T47D (cell line): ENCODE measurements at places on chromosomes 12 and 14.

DNA sequence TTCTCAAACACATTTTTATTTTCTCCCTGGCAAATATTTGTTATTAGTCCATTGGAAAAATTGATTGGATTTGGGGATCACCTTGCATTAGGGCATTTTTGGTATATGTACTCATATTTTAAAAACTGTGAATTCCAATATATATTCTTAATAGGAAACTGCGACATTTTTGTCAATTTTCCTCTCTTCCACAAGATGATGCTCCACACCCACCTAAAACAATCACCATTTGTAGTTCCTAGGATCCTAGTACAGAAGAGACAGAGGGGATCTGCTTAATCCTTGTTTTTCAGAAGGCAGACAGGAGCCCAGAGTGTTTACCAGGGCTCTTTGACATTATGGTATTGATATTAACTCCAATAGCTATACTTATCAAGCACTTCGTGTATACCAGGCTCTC lies 22.8 kb upstream of the OASL start:
- DNase-seq: peak; percentile 43

DNA sequence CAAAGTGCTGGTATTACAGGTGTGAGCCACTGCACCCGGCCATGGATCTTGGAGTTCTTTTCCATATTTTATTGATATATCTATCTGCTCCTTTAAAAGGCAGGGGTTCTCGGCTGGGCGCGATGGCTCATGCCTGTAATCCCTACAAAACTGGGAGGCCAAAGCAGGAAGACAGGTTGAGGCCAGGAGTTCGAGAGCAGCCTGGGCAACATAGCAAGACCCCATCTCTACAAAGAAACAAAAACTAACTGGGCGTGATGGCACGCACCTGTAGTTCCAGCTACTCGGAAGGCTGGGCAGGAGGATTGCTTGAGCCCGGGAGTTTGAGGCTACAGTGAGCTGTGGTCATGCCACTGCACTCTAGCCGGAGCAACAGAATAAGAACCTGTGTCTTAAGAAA lies 12.1 kb upstream of the GAPDH start:
- DNase-seq: no peak

- no peak for DNase-seq
These were observed 14.0 kb downstream of the NFATC4 start for GRCh38 chr14:24382064-24382371.

DNA sequence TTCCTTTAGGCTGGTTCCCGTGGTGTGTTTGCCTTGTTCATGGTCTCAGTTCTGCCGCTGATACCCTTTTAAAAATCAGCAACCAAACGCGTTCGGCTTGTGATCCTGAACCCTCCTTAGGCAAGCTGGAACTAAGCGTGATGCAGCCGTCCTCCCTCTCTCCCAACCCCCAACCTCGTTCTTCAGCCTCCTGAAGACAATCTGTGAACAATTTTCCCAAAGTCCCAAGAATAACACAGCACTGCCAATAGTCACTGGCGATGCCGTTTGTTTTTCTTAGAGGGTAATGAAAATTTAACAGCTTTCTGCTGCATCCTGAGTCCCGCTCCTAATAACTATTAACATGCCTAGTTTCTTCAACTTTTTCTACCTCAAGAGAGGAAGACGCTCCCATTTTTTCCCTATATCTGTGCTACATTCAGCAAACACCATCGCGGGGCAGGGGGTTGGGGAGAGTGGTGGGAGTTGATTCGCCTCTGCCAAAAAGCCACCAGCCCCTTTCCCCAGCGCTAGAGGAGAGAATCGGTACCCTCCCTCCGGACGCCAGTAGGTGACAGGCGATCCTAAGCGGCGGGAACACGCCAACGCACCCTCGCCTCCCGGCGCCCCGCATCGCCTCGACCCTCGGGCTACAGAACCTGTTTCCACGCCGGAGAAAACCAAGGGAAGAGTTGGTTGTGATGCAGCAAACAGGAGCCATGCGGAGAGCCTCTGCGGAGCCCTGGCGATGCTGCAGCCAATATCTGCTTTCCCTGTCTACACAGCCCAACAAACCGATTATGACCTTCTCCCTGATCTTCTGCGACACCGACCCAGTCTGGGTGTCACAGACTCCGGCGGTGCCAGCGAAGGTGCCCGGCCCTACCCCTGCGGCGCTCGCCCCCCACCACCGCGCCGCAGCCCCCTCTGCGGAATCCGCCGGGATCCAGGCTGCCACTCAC lies 752 bp downstream of the PRICKLE1 start:
- DNase-seq: no peak

GRCh38 chr12:104458694-104459367 lies 2.1 kb downstream of the CHST11 start:
- DNase-seq: no peak

GRCh38 chr14:33532553-33532952 lies 418.3 kb downstream of the EGLN3 start:
- no peak for DNase-seq

DNA sequence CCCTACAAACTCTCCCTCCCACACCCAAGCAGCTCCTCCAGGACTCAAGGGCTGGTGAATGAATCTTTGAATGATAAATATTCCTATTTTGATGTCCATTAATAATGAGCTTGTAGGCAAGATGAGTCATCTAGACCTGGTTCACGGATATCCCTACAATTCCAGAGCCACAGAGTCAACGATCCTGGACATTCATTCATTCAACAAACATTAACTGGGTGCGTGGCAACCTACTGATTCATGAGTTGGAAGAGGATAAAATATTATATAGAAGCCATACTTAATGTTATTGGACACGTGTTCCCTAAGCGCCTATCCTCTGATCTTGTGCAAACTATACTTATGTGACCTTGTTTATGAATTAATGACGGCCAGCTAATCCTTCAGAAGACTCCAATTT lies 420 bp upstream of the OTUB2 start:
- no peak for DNase-seq
